CD4-positive, alpha-beta T cell treated with Interferon gamma for 1 hour (primary cell): ENCODE measurements at places on chromosomes 4 and X.

DNA sequence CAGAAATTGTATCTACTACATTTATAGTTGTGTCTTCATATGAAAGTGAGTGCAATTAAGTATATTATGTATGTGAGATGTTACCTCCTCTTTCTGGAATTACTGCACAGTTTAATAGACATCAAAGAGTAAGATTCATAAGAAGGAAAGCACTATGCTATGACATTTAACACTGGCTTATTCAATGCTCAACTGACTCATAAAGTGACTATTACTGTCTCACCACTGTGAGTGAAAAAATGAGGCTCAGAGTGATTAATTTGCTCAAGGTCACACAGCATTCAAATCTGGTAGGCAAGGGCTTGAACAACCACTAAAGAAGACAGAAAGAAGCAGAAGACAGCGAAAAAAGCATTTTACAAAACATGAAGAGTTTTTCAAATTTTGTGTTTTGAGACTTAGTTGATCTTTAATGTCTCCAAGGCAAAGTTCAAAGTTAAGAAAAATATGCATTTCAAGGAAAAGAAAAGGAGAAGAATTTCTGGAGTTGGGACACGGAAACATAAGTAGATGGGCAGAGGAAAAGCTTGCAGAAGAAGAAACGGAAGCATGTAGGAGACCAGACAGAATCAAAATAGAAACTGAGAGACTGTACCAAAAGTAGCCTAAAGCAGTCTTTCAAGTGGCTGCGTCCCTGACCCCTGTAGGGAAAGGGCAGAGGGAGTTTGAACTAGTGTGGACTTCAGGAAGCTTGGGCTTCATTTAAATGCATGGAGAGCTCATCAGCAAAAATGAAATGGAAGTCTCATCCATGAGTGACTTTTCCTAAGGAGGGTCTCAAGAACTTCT lies 66.3 kb downstream of the KCNIP4 start:
- no peak for DNase-seq

DNA sequence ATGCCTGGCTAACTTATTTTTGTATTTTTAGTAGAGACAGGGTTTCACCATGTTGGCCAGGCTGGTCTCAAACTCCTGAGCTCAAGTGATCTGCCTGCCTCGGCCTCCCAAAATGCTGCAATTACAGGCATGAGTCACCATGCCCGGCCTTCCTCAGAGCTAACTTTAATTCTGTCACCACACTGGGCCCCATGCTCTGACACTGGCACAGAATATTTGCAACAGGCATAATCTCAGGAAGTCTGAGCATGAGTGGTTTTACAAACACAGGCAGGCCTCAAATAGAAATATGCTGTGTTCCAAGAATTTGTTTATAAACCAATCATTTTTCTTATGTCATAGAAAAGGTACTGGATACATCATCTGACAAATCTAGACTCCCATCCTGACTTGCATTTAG lies 32.7 kb upstream of the FAM9C start:
- DNase-seq = peak; percentile 34

DNA sequence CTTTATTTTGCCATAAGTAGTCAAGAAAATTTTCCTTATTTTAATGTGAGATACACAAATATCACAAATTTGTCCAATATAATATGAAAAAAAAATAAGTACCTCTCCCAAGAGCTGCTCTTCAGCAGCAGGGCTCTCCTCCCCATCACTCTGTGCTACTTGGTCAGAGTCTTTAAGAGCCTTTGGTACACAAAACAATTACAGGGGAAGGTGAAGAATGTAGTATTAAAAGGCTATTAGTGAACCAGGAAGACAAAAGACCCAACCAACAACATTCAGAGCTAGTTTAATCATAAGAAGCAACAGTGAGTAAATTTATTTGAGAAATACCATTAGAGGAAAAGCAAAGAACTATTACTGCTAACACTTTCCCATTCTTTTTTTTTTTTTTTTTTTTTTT lies 29.4 kb downstream of the SEC31A start:
- no peak for DNase-seq

DNA sequence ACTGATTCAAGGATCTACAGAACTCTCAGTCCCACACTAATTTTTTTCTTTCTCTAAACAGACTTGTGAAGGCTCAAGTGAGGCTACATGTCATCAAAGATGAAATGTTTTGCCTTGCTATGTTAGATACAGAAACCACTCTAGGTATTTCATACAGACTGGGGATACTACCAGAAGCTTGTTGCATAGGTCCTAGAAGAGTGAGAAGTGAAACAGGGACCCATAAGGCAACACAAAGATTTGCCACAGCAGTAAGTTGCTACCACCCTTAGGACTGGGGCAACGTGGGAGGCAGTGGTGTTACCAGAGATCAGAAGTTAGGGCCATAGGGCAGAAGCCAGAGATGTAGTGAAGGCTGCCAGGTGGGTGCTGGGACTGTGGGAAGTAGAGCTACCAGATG lies 50.7 kb upstream of the MID1IP1 start:
- no peak for DNase-seq

- no peak for DNase-seq
Measured at GRCh38 chr4:184357772-184358171, 116.6 kb downstream of the IRF2 start.
